Anterior cingulate cortex (tissue), 58 donors: ENCODE measurements at places on chromosomes 2 and 18.
A peak's percentile ranks its signal among the peaks of the same experiment; 100 is the strongest.

DNA sequence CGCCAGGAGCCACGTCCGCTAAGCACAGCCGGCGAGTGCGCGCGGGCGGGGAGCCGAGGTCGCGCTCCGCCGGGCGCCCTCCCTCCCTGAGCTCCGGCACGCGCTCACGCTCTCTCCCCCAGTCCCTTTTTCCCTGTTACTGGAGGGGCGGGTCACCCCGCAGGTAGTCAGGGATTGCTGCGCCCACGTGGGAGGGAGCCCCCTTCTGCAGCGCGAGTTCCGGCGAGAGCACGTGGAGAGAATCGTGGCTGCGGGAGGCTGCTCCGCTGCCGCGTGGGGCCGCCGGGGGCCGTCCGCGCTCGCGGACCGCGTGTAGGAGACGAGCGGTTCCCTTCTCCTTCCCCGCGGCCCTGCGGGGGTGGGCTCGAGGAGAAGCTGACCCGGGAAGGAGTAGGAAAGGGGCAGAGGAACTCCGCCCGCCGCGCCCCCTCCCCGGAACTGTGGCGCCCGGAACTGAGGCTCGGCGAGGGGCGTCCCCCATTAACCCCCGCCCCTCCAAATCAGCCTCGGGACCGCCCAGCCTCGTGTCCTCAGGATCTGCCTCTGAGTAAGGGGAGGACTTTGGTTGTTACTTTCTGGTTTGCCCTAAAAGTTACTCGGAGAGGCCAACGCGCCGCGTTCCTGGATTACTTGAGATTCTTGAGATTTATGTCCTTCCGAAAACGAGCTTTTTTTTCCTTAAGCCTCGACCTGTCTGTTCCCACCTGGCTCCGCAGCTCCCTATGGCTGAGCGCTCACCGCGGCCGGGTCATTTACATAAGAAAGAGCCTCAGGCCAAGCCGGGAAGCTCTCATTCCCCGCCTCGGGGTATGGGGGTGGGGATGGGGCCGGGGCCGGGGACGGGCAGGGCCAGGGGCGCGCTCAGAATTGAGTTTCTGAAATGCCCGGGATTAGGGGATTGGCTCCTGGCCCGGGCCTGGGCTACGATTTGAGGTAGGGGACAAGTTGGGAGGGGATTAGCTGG lies 1.1 kb downstream of the HK2 start:
- peak; percentile 22 for DNase-seq

DNA sequence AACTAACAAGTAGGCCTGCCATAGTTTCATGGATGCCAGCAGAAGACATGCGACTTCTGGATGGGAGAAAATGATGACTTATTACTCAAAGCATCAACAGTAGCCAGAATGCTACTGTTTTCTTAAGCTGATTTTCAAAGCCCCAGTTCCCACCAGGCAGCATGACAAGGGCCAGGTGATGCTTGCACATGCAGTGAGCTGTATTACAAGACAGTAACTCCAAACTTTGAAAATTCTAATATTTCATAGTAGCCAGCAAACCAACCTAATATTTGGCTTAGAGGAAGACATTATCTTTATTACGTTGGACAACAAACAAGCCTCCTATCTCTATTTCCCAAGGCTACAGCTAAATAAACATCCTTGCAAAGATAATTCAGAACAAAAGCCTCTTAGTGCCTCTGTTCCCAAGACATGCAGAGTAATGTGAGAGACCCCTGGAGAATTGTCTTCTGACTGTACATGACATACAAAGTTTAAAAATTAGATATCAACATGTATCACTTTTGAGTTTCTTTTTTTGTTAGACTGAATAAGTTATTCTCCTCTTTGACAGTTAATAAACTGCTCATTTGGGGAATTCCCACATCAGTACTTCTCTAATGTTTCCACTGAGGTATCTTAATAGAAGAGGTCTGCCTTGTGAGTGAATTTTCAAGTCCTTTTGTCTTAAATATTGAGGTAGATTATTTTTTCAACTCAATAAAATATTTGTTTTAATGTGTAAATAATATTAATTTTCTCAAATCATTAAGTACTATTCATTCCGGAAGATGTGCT lies 367.6 kb upstream of the CWC22 start:
- no peak for DNase-seq

DNA sequence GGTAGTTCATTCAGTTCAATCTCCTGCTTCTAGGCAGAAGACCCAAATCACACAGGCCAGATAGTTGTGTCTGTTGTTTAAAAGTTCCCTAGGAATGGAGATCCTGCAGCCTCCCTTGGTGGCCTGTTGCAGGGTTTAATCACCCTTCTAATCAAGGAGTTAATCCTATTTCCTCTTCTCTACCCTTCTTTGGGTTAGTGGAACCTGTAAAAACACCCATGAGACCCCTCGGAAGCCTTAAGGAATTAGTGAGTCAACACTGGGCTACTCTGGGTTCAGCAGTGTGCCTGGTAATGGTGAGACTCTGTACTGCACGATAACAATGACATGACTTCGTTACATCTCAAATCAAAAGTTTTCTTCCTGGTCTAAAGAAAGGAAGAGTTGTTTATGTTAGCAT lies 217.6 kb upstream of the NRP2 start:
- DNase-seq: no peak

DNA sequence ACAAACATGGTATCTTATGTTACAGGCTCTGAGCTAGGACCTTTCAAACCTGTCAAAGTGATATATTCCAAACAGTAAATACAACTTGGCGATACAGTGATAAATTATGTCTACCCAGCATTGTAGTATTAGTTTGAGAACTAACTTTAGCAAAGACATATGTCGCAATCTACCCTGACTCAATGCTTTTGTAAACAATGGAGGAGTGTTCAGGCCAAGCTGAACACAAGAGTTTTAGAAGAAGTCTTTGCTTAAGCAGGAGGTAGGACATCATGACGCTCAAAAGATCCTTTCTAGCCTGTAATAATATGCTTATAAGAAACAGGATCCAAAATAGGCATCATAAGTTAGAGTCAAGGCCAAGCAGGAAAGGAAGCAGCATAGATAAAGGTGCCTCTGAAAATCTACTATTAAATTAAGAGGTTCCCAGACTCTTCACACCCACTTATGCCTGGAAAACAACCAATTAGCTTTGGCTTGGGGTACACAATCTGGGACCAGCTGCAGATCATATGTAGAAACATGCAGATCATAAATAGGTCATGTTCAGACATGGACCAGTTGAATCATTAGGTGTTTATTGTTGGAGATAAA lies 132.5 kb downstream of the CSRNP3 start:
- no peak for DNase-seq

DNA sequence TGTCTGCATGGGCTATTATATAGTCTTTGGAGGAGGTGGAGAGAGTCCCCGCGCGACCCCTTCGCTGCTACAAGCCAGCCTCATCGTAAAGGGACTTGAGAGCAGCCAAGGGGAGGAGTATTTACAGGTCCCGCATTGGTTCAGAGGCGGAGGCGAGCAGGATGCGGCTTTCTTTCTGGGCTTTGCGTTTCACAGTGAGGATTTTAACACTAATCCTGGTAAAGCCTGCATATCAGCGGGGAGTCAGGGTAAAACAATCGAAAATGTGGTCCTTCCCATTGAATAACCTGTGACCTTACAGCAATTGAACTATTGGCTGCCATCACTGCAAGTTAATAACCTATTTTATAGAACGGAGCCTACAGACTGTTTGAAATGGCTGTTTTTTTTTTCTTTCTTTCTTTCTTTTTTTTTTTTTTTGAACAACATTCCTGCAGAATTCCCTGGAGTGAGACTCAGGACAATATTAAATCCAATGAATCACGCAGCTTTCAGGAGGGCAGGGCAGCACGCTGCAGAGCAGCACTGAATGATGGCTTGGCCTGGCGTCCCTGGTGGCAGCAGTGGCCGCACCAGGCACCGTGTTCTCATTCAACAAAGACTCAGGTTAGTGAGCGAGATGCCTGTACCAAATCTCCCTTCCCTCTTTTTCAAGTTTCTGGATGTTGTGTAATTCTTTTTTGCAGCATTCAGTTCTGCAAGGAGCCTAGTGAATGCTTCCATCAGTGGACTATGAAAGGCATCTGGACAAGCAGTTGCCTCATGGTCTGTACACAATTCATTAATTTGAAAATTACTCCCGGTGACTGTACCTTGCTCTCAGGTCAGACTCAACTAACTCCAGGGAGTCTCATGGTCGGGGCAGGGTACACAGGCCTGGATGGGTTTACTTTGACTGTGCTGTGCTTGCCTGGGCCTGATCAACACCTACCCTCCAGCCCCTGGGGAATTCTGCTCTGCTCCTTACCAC lies 19.8 kb downstream of the SMIM21 start:
- no peak for DNase-seq

GRCh38 chr2:136653861-136654260 lies 111.5 kb upstream of the THSD7B start:
- DNase-seq: no peak
